ENCODE measurements at places on chromosomes 7 and 10. TPM values are rescaled to one million over a fixed set of nuclear protein-coding genes. Genes with fewer than 3 reads are reported as not detected.

DNA sequence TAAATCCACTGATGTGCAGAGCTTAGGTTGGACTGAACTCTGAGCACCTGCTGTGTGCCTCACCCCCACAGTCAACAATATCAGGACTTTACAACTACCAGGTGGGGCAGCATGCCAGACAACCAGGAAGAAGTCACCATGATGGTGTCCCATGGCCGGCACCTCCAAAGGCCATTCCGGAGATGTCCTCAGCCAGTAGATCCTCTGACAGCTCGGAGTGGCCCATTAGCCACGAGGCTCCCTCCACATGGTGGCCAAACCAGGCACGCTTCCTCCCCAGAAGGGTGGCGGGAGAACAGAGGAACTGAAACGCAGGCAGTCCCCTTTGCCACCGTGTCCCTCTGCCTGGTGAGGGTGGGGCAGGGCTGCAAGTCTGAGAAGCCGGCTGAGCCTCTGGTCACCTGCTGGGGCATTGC lies 390.0 kb downstream of the TNS3 start:
- DNase-seq = no peak

DNA sequence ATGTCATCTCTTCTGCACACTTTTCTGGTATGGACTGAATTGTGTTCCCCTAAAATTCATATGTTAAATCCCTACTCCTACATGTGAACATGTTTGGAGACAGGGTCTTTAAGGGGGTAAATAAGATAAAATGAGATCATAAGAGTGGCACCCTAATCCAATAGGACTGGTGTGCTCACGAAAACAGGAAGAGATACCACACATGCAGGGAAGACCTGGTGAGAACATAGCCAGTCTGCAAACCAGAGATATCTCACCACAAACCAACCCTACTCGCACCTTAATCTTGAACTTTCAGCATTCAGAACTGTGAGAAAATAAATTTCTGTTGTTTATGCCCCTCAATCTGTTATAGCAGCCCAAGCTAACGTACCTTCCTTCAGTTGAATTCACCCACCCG lies 51.8 kb downstream of the VWDE start:
- no peak for DNase-seq

DNA sequence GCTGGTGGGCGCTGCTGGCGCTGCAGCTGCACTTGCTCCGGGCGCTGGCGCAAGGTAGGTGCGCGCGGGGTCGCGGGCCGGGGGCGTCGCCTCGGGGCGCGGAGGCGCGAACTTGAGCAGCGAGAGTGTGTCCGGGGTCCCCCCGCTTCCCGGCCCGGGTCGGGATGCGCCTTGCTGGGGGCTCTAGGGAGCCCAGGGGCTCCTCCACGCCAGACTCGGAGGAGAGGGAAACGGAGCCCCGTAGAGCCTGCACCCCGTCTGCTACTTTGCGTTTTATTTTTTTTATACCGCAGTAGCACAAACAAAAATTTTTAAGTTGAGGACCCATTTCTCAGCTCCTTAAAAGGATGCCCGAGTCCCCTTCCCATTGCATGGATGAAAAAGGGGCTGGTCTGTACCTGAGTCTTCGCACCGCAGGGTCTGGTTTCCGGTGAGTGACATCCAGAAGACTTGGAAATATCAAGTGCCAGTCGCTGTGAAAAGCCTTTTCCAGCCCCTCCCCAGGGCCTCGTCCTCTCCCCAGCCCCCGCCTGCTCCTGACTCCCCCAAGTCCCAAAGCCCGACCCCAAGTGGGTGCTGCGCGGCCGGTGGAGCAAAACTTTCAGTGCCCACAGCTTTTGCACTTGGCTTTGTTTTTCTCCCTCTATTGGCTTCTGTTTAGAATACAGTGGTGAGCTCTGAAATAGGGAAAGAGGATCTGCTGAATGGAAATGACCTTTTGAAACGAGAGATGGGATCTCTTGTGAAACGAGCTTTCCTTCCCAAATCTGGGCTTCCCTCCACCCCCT lies 973 bp downstream of the SDK1 start:
- no peak for DNase-seq

DNA sequence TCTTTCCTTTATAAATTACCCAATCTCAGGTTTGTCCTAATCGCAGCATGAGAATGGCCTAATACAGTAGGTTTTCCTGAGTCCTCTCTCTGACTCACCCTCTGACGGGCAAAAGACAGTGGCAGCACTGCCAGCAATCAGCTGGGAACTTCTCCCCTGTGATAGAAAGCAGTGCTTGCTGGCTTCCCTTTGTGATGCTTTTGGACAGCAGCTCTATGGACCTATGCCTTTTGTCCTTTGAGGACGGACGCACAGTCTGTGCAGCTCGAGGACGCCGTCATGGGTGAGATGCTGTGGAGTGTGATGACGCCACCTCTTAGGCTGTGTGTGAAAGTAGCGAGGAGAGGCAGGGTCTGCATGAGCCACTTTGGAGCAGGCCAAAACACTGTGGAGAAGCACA lies 68.8 kb downstream of the KIAA1217 start:
- DNase-seq = peak; percentile 19

DNA sequence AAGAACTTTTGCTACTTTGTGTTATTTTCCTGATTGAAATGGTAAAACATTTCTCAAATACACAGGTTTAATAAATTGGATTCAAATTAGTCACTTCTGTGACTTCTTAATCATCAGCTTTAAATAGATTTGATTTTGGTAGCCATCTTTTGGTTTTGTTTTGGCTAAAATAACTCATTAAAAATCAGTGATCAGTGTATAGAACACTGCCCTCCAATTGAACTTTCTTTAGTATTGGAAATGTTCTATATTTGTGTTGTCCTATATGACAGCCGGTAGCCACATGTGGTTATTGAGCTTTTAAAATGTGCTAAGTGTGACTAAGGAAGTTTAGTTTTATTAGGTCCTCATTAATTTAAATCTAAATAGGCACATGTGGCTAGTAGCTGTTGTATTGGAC lies 50.4 kb downstream of the GLCCI1 start:
- no peak for DNase-seq

Gene SPAM1
- total RNA-seq = not detected

DNA sequence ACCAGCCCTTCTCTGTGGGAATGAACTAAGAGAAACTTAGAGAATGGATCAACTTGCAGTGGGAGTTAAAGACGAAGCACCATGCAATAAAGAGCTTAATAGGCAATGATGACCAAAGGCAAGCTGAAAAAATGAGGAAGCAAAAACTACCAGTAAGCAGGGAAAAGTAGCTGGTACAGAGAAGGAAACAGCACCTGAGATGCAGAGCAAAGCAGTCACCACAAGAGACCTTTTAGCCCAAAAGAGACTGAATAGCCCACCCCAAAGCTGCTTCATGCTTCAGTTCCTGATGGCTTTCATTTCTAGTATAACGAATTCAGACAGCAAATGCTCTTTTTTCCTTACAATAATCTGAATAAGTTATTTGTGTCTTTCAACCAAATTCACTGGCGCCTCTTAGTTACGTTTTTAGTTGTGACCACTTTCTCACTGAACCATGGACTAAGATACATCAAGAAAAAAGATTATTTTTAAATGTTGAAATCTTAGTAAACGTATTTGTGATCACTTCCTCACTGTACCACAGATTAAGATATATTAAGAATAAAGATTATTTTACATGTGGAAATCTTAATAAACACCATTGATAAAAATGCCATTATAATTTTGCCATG lies 76.0 kb downstream of the USP6NL start:
- DNase-seq = no peak

- DNase-seq = no peak
Measured at GRCh38 chr7:96023387-96023786, 251.0 kb downstream of the DYNC1I1 start.

- no peak for DNase-seq
Measured at GRCh38 chr10:70626056-70626455, 23.5 kb upstream of the PRF1 start.

Gene TMEM213
- 0.12 TPM for total RNA-seq

Gene ANKRD30A
- not detected for total RNA-seq

DNA sequence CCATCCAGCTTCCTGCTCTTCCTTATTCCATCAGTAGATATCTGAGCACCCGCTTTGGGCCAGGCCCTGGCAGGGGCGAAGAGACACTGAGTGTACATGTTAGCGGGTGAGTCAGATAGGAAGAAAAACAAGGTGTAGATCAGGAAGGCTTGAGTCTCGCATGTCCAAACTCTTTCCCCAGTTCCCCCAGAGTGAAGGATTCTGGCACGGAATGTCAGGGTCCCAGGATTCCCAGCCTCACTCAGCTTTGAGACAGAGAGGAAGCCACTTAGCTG lies 24.1 kb upstream of the CHST15 start:
- no peak for DNase-seq

- DNase-seq = no peak
Measured at GRCh38 chr10:5854131-5854475, 35.6 kb downstream of the ANKRD16 start.

Measured in mucosa of gallbladder (tissue), 1 donor.